ENCODE measurements at places on chromosomes 3 and 15.

GRCh38 chr3:47416041-47416440 lies 35.2 kb downstream of the PTPN23 start:
- DNase-seq = no peak

DNA sequence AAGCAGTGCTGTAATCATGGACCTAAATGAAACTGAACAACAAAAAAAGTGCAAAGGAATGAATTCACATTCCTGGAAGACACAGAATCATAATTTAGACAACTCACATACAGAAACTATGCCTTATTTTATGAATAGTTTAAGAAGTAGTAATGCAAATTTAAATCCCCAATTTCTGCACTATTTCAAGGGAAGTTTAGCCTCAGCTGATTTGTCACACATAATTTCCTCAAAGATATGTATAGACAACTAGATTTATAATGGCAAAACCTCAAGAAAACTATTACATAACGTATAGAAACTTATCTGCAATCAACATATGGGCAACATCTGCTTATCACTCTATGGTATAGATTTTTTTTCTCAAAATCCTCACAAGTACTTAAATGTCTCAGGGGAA lies 7.8 kb upstream of the PTX3 start:
- DNase-seq = no peak

GRCh38 chr3:18423401-18424212 lies 1.5 kb downstream of the SATB1 start:
- peak; percentile 28 for DNase-seq

- no peak for DNase-seq
These were observed 3.9 kb upstream of the PAK2 start for GRCh38 chr3:196735751-196736150.

DNA sequence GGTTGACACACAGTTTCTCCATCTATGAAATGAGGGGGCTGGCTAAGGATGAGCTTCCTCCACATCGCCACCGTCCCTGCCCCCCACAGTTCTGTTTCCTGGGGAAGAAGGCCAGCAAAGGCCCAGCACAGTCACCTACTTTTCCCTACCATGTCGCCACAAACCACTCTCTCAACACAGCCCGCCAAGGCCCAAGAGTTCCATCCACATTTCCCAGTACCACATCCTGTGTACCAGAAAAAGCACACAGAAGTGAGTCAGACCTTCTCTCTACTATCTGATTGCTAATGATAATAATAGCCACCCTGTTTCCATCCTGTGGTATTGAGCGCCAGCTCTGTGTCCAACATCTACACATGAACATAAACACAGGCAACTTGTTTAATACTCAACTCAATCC lies 30.3 kb upstream of the C15orf39 start:
- DNase-seq = no peak

GRCh38 chr15:27983496-27983895 lies 115.6 kb downstream of the OCA2 start:
- DNase-seq = no peak

DNA sequence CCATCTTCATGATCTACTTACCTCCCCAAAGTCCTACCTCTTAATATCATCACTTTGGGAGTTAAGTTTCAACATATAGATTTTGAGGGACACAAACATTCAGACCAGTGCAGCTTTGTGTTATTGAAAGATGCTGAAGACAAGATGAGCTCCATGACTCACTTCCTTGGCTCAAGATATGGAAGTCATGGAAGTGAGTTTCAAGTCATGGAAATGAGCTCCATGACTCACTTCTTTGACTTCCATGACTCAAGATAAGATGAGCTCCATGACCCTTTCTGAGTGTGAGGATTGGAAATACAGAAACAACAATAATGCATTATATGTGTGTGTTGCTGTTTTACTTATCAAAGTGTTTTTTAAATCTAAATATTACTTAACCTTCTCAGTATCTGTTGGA lies 170.2 kb upstream of the TPRG1 start:
- no peak for DNase-seq

- peak; percentile 63 for DNase-seq
These were observed 132.7 kb downstream of the GHSR start for GRCh38 chr3:172315401-172316091.

DNA sequence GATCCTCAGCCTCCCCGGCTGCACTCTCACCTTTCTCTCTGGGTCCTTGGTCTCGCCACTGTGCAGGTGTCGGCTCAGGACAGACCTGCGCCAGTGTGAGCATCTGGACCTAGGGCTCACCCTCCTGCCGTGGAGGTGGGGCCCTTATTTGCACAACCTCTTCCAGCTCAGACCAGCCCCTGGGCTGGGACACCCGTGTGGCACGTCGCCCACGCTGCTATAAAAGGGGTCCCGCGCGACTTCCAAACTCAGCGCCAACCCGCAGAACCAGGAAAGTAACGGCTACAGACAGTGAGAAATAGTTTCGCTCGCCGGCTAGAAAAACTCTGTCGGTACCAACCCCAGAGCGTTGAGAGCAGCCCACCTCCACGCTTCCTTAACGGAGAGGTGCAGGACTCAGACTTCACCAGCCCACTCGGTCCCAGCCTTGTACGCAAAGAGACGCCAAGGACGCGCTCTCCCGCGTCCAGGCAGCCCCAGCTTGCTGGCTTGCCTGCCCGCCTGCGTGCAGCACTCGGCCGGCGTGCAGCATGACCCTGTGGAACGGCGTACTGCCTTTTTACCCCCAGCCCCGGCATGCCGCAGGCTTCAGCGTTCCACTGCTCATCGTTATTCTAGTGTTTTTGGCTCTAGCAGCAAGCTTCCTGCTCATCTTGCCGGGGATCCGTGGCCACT lies at the start of the genes DUOX2 and DUOXA2:
Gene DUOX2, minus strand, starts transcription at position 97 of the 675 bp plus-strand sequence. CDS start 761 bp downstream, outside the sequence.
Gene DUOXA2, plus strand, starts transcription at position 251 of the 675 bp plus-strand sequence. Its CDS starts 280 bp downstream, at position 531.
- DNase-seq = no peak

DNA sequence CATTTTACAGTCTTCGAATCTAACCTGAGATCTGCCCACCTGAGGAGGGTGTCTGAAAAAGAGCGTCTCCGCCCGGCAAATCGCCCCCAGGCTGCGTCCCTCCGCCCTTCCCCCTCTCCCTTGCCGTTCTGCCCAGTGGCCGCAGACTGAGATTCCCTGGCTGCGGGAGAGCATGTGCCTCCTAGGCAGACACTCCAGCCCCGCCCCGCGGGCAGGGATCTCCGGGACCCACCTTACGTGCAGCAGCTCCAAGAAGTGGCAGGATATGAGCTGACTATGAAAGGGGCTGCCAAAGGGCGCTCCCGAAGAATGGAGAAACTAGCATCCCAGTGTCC lies 2.7 kb upstream of the WNT5A start:
- DNase-seq = no peak

DNA sequence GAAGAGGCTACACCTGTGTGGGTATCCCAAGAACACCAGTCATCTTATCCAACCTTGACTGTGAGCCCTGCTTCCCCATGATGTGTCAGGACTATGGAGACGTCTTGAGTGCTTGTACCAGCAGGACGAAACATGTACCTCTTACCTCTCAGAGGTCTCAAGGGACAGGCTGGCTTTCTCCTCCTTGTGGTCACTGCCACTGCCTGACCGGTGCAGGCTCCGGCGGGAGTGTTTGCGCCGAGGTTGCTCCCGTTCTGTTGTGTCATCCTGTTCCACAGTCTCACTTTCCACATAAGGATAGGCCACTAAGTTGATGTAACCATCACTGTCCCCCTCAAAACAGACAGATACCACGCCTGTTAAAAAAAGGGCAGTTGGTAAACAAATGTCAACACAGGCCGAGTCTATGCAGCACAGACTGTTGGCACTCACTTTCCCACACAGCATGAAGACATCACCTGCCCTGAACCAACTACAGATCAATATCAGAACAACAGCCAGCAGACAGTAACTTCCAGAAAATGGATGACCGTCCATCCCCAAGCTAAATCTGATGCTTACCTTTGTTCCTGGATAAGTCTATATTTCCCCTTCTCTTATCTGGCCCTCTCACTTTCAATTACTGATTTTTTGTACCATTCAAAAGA lies 14.4 kb upstream of the GMPPB start:
- no peak for DNase-seq

DNA sequence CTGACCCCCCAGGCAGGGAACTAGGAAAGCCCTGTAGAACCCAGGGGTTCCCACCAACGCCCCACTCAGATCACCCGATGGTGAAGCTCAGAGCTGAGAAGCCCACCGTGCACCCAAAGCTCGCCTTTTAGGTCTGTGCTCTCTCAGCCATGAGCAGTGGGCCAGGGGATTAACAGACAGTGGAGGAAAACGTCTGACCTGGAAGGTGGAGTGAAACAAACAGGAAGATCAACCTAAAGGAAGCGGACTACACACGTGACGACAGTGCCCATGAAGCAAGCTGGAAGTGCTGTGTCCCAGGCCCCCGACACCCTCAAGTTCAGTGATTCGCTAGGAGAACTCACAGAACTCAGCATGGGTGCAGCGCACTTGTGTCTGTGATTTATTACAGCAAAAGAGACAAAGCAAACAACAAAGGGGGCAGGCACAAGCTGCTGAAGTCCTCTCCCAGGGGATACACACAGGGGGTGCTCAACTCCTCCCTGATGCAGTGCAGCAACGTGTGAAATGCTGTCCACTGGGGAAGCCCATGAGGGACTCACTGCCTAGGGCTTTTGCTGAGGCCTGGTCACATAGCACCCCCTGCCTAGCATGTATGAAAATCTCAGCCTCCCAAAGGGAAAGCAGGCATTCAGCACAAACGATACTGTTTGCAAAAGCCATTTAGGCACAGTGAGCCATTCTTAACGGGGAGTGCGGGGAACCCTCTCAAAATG lies 43.5 kb downstream of the CFAP92 start:
- peak; percentile 47 for DNase-seq

- no peak for DNase-seq
These were observed 5.1 kb downstream of the ABHD5 start for GRCh38 chr3:43695863-43696262.

- DNase-seq = no peak
These were observed 7.5 kb upstream of the APOD start for GRCh38 chr3:195591220-195591619.

GRCh38 chr3:45008117-45008516 lies 18.0 kb upstream of the CLEC3B start:
- no peak for DNase-seq

GRCh38 chr3:7876741-7877297 lies 624.8 kb upstream of the LMCD1 start:
- DNase-seq = no peak

GRCh38 chr3:177591379-177591778 lies 394.1 kb upstream of the TBL1XR1 start:
- no peak for DNase-seq

DNA sequence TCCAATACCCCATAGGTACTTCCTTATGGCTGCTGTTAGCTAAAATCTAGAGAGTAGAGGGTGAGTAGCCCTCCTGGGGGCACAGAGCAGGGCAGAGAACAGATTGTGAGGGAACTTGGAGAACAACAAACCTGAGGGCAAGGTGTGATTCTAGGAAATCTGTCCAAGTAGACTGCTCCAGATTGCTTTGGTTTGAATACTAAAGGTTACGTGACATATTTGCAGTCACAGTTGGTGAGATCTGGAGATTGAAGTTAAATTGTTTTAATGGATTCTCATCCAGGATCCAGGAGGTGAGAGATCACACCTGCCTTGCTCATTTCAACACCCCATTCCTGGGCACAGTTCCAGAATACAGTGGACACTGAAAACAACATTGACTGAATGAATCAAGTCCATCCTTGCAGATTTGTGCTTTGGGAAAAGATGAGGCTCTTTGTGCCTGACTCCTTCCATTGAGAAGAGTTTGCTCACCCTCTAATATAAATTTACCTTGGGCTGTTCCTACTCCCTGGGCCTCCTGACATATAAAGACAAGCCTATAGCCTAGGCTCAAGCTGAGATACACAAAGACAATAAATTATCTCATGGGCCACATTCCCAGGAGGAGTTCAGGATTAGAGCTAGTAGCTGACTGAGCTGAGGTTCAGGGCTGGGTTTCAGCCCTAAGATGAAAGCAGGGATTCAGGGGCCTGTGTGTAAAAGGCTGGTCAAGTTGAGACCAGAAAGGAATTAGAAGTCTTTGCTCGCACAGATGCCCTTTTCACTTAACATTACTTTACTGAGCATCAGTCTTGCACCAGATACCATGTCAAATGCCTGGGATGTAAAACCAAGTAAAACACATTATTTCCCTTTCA lies 400.9 kb upstream of the MCTP2 start:
- DNase-seq = no peak

GRCh38 chr3:68467465-68467864 lies 464.9 kb downstream of the TAFA4 start:
- DNase-seq = peak; percentile 10

GRCh38 chr3:103057003-103057402 lies 622.2 kb downstream of the ZPLD1 start:
- no peak for DNase-seq

- no peak for DNase-seq
These were observed 180.8 kb downstream of the KCNAB1 start for GRCh38 chr3:156300929-156301840.

- no peak for DNase-seq
These were observed 227.7 kb downstream of the FOXP1 start for GRCh38 chr3:71355862-71356261.

GRCh38 chr15:79192462-79193036 lies 90.0 kb upstream of the ANKRD34C start:
- no peak for DNase-seq

DNA sequence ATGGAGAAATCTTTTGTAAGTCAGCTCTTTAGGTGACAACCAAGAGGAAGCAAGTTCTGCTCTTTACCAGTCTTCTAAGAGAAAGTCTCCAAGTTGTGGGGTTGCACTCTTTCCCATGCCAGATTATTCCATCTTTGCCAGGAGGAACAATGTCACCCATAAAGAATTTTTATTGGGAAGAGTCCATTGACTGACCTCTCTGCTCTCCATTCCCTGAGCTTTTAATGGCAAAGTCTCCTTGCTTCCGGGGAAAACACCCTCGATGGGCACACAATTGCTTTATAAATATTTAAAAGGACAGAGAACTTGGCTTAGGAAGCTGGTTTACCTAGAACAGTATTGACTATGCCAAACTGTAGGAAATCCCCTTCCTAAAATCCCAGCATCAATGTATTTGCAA lies 19.9 kb upstream of the UBE2E1 start:
- DNase-seq = no peak

GRCh38 chr3:64150623-64151207 lies 74.6 kb downstream of the PRICKLE2 start:
- DNase-seq = peak; percentile 58

- no peak for DNase-seq
These were observed 12.3 kb upstream of the CTDSPL start for GRCh38 chr3:37849146-37849923.

DNA sequence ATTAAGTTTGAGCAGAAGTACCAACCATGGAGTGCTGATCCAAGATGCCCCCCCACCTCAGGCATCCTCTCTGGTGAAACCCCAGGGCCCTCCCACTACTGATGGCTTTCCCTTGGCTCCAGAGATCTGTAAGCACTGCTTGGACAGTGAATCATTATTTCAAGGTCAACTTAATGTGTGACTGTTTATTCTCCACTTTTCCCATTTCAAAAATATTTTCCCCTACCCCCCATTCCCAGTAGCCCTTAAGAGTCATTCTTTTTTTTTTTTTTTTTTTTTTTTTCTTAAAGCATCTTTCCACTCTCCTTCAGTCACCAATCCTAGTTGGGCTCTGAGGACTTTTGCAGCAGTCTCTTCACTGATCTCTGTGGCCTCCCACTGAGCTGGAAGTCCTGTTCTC lies 82.6 kb downstream of the PCCB start:
- no peak for DNase-seq

GRCh38 chr15:49688135-49688790 lies 67.4 kb downstream of the DTWD1 start:
- no peak for DNase-seq
